ENCODE measurements at places on chromosomes 16 and 17. TPM values are rescaled to one million over a fixed set of nuclear protein-coding genes. Genes with fewer than 3 reads are reported as not detected.

Gene FAM171A2
- total RNA-seq: 0.95 TPM

Gene TRIM72
- total RNA-seq: not detected

Gene FXR2
- 35.7 TPM for total RNA-seq

Gene DPEP3
- not detected for total RNA-seq

Gene GCGR
- total RNA-seq: 0.69 TPM

Gene NLRC5
- 52.4 TPM for total RNA-seq

Gene TMEM132E
- not detected for total RNA-seq

Gene TAT
- not detected for total RNA-seq

Gene KRT32
- 11.6 TPM for total RNA-seq

All from lower leg skin (tissue), 4 donors.